ENCODE measurements at places on chromosomes 4 and X. TPM values are rescaled to one million over a fixed set of nuclear protein-coding genes. Genes with fewer than 3 reads are reported as not detected.

GRCh38 chrX:85927740-85928139 is 119.6 kb downstream of the CHM start:
- DNase-seq: no peak

GRCh38 chr4:14348506-14348905 is 653.8 kb upstream of the CPEB2 start:
- DNase-seq: no peak

- DNase-seq: peak; percentile 98
Measured at GRCh38 chr4:98661371-98662054, 3.1 kb upstream of the TSPAN5 start.

GRCh38 chr4:3174371-3175338 is 74.3 kb upstream of the MSANTD1 start:
- no peak for DNase-seq

DNA sequence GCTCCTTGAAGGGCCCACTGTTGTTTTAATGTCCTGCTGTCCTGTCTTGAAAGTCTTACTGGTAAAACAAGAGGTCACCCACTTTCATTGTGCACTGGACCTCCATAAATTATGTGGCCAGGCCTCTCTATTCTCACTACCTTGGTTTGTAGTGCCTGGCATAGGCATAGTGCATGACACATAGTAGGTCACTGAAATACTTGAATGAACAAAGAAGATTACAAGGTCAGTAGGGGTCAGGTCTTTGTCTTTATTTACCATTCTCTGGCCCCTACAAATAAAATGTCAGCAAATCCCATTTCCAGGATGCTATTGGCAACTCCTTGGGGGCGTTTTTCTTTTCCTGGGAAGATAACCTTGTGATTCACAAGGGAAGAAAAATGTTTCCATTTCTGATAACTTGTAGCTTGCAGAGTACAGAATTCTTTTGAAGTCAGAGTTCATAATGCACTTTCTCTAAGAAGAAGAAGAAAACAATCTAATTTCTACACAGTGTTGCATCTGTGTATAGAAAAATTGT is 1.4 kb downstream of the PGM2 start:
- no peak for DNase-seq

DNA sequence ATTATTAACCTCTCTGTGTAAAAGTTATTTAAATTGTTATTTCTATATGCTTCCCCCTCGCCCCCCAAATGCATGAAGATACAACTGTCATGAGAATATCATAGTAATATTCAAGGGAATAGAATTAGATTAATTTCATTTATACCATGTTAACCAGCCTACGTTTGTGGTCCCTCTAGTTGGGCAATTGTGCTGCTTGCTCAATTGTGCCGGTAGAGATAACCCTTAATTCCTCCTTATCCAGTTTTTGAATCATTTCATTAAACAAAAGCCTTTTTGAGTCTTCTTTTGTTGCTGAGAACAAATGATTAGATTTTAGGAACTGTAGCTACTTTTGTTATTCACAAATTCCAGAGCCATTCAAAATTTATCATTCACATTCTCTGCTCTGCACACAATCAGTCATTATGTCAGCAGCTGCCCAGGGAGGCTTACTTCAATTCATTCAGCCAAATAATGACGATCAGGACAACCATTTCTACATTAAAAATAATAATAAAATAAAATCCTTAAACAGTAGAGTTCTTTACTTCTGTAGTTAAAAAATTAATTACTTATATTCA is 98.1 kb downstream of the ADGRL3 start:
- DNase-seq: no peak

- DNase-seq: no peak
Measured at GRCh38 chr4:24240655-24241054, 343.7 kb downstream of the DHX15 start.

- DNase-seq: peak; percentile 27
Measured at GRCh38 chr4:157664726-157665125, 444.2 kb downstream of the GRIA2 start.

DNA sequence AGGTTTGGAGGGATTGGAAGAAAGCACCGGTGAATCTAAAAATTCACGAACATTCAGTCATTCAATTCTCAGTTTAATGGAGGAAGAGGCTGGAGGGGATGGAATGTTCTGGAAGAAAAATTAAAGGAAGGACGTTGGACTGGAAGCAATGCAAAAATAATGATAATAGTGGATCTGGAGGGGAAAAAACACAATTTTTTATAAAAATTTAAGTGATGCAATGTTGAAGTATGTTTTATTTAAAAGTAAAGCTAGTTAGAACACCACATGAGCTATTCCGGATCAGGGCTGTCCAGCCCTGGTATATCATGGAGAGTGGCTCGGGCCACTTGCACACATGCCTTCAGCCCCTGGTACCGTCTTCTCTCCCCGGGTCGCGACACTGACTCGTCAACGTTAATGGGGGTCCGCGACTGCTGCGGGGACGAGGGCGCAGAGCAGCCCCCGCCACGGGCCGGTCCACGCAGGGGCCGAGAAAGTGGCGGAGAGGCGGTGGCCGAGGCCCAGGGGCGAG is 204.6 kb downstream of the TENM3 start:
- DNase-seq: no peak

DNA sequence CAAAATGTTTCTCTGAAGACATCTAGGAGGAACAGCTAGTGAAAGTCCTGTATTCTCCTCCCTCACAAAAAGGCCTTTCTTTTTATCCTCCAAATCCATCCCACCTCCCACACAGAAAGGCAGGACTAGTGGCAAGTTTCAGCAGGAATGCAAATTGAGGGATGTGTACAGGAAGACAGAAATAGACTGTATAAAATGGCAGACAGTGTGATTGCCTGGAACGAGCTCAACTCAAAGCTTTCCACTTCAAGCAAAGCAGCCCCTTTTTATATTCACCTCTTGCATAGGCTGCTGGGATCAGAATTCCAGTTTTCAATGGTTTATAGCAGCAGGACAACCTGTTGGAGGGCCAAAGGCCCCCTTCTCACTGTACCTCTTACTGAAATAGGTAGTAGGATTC is 57.5 kb downstream of the DCX start:
- DNase-seq: no peak

DNA sequence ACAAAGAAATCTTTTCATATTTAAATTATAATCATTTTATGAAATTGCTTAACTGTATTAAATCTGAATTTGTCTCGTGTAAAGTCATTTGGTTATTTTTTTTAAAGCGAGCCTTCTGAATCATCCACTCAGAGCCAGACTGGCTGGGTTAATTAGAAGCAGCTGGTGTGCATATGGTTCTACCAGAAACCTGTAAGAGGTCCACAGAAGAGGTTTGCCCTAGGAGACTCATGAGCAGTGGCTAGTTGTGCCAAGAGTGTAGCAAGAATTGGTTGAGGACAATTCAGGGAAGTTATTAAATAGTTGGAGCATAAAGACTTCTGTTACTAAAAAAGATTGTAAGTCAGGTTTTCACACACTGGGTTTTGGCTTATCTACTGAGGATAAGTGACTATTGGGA is 267.4 kb downstream of the IL1RAPL2 start:
- DNase-seq: no peak

- no peak for DNase-seq
Measured at GRCh38 chr4:6221851-6222760, 21.8 kb upstream of the JAKMIP1 start.

DNA sequence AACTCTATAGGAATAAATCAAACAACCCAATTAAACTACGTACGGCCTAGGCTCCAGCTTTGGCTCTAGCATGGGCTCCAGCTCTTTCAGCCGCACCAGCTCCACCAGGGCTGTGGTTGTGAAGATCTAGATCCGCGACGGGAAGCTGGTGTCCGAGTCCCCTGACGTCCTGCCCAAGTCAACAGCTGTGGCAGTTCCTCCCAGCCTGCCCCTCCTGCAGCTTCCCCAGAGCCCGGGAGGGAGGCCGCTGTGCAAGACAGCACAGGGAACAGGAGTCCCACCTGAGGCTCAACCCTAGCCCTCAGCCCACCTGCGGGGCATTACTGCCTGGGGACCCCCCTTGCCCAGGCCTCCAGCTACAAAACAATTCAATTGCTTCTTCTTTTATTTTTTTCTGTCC is 2680.3 kb downstream of the PCDH7 start:
- no peak for DNase-seq

DNA sequence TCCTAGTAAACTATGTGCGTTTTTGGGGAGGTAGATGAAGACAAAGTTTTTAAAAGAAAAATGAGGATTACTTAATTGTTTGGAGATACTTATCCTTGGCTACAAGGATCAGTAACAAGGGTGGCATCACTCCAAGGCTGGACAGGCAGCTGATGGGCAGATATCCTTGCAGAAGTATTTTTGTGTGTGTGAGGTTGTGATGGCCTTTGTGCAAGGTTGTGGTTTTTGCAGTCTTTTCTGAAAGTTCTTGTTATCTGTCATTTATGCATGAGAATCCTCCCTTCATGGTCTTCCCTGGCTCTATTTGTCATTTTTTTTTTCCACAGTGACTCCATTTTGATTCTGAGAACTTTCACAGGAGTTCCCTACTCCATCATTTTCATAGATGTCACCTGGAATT is 96.0 kb upstream of the C1GALT1C1 start:
- no peak for DNase-seq

- no peak for DNase-seq
Measured at GRCh38 chrX:386239-386767, 404 bp downstream of the PPP2R3B start.

DNA sequence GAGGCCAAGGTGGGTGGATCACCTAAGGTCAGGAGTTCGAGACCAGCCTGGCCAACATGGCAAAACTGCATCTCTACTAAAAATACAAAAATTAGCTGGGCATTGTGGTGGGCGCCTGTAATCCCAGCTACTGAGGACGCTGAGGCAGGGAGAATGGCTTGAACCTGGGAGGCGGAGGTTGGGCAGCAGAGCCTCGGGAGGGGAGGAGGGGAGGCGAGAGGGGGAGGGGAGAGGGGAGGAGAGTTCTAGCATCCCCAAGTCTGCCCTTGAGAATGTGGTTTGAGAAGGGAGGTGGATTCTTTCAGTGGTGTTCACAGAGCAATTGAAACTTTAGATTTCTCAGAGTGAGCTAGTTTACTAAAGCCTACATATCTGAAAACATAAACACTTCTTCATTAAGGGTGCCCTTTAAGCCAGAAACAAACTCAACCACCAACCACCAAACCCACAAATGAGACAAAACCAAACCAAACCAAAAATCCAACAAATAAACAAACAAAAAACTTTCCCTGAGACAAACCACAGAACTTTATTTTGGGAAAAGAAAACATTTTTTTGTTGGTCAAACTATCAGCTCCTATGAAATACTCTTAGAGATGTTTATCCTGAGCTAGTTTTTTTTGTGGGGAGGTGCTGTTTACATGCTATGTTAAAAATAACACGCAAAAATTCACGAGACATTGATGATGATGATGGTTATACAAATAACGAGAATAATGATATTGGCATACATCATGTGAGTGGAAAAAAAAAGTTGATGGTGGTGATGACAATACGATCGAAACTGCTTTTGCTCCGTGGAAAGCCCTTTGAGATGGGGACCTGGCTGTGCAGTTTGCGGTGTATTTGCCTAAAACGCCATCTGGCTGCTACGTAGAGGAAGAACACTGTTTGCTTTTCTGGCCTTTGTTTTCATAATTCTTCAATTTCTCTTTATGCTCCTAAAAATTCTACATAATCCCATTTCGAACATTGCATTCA is 98.2 kb upstream of the PRKX start:
- peak; percentile 21 for DNase-seq

TMSB15B gene
- 0.77 TPM for total RNA-seq

GAGE1 gene
- total RNA-seq: not detected

KCNIP4 gene
- total RNA-seq: 1.4 TPM

FAM9B gene
- not detected for total RNA-seq
